ENCODE measurements at places on chromosomes 13 and 19.

DNA sequence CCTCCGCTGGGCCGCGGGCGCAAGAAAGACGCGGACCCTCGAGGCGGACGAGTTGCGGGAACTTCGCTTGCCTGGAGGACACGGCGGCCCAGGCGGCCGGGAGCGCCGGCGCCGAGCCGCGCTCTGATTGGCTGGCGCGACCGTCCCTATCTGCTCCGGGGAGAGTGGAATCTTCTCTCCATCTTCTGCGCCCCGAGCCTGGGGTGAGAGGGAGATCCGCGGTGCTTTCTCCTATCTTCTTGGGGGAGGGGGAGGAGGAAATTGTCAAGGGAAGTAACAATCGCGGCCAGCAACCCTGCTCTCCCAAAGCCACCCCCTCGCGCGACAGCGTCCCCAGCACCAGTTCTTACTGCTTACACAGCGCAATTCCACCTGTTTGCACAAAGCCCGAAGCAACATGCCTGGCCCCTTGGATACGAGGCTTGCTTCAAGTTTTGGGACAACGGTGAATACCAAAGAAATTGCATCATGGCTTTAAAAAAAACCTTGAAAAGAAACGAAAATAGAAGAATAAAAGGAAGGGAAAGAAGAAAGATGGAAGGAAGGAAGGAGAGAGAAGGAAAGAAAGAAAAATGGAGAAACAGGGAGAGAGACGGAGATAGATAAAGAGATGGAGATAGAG is 4.8 kb downstream of the SOX21 start:
- peak; percentile 57 for DNase-seq

GRCh38 chr13:25715760-25716159 is 336.1 kb downstream of the SHISA2 start:
- DNase-seq: no peak

DNA sequence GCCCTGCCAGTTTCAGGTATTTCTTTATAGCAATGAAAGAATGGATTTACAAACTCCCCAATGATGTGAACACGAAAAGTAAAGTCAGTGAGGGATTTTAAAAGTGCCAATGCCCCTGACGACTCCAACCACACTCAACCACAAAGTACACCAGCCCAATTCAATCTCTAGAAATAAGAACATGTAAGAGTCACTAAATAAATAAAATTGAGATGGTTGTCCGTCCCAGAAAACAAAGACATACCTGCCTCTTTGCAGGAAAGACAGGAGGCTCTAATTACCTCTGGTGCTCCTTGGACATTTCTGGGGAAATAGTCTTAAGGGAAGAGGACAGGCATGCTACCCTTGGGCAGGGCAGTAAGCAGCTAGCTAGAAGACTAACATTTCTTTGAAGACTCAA is 55.8 kb downstream of the NALCN start:
- no peak for DNase-seq

GRCh38 chr13:21282065-21282464 is 105.6 kb downstream of the MRPL57 start:
- DNase-seq: no peak

- DNase-seq: no peak
Observed at GRCh38 chr13:20699715-20700114, 3.8 kb upstream of the IL17D start.
